M059J (cell line): ENCODE measurements at places on chromosomes 2 and 18. TPM values are rescaled to one million over a fixed set of nuclear protein-coding genes. Genes with fewer than 3 reads are reported as not detected.

- no peak for DNase-seq
Observed at GRCh38 chr2:161241894-161242293, 66.3 kb upstream of the PSMD14 start.

DNA sequence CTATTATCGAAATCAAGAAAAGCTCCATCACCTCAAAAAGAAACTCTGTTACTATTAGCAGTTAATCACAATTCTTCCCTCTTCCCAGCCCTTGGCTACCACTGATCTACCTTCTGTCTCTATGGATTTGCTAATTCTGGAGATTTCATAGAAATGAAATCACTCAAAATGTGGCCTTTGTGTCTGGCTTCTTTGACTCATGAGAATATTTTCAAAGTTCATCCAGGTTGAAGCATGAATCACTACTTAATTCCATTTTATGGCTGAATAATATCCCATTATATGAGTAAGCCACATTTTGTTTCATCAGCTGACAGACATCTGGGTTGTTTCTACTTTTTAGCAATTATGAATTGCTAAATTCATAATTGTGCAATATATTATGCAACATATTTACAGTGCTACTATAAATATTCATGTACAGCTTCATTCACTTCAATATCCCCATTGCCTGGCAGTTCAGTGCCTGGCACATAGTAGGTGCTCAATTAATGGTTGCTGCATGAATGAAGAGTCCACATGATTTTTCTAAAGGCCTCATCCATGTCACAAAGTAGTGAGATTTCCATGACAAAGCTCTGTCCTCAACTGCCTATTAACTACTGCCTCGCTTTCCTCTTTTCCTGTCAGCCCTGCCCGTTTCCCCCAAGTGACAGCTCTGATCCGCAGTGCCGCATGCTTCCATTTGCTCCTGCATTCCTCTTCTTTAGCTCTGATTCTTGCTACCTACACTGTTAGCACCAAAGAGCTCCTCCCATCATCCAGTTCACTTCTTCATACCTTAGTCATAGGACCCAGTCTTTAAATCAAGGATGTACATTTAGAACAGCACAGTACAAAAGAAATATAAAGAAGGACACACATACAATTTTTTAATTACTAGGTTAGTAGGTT lies 32.8 kb downstream of the CCDC93 start:
- DNase-seq, result peak; percentile 89

DNA sequence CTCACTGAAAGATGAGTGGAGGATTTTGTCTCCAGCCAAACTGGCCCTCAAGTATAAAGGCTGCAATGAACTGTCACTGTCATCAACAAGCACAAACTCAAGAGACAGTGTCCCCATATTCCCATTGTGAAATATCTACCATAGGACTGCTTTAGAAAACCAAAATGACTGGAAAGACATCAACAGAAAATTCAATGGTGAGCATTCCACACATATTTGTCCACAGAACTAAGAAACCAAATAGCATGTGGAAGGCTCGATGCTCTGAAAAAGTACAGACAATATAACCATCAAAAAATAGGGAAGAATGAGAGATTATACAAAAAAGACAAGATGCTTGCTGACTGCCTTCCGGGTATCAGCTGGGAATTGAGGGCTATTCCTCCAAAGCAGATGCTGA lies 37.6 kb downstream of the TGFBRAP1 start:
- no peak for DNase-seq

DNA sequence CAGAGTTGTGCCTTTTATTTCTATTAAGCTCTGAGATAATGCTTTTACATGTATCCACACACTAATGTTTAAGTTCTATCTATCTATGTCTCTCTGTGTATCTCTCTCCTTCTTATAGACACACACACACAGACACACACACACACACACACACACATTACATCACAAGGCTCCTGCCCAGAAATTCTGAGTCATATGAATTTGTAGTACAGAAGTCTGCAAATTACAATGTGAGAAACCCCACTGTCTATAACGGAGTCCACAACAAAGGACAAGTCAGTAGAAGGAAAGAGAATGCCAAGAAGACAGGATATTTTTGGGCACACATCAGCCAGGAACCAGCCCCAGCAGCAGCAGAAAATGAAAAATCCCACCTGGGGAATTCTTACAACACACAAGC lies 142.4 kb downstream of the EN1 start:
- DNase-seq, result no peak

- no peak for DNase-seq
Observed at GRCh38 chr2:44579837-44580230, 218.1 kb downstream of the CAMKMT start.

- no peak for DNase-seq
Observed at GRCh38 chr2:239263231-239263630, 137.6 kb downstream of the HDAC4 start.

- DNase-seq, result peak; percentile 46
Observed at GRCh38 chr2:45330637-45331409, 280.2 kb downstream of the SRBD1 start.

- no peak for DNase-seq
Observed at GRCh38 chr18:12990123-12990475, 1.1 kb upstream of the CEP192 start.

GRCh38 chr2:134866498-134867099 lies 28.2 kb downstream of the ACMSD start:
- peak; percentile 25 for DNase-seq

DNA sequence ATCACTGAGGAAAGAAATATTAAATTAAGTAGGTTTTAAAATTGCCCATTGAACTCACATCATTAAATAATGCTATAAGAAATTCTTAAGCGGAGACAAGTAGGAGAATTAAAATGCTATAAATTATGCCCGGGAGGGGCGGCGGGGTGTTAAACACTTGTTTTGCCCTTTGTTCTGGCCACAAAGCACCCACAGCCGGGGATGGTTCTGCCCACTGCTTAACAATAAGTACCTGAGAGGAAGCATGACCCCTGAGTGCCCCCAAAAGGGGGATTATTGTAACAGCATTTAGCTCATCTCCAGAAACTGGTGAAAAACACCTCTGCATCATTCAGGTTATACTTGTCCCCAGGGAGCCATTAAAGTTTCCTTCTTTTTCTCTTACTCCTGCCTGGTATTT lies 332.7 kb upstream of the POU3F3 start:
- no peak for DNase-seq

DNA sequence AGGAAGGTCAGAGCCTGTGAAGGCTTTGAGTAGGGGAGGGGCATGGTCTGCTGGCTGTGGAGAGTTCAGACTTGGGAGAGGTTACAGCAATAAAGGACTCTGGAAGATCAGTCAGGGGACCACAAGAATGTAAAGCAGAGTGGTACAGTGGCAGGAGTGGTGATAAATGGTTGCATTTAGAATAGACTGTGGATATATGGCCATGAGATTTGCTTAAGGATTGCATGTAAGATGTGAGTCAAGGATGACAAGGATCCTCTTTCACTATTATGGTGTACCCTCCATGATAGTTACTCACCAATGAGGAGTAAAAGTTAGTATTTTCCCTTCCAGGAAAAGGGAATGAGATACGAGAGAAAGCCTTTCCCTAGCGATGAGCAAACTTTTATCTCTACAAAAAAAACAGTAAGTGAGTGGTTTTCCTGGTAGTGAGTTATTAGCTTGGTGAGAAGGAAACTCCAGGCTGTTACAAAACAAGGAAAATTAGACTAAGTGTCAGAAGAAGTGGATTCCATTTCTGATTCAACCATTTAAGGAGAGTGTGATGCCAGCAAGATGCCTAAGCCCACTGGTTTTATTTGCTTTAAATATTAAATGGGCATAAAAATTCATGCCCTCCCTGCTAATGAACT lies 818.0 kb upstream of the ACVR2A start:
- DNase-seq, result peak; percentile 36

DNA sequence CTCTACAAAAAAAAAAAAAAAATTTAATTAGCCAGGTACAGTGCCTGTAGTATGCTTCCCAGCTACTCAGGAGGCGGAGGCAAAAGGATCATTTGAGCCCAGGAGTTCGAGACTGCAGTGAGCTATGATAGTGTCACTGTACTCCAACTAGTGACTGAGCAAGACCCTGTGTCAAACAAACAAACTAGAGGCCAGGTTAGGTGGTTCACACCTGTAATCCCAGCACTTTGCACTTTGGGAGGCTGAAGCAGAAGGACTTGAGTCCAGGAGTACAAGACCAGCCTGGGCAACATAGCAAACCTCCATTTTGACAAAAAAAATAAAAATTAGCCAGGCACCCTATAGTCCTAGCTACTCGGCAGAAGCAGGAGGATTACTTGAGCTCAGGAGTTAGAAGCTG lies 13.4 kb downstream of the HDLBP start:
- DNase-seq, result no peak

- DNase-seq, result peak; percentile 6
Observed at GRCh38 chr2:183543731-183544130, 419.5 kb downstream of the NUP35 start.

DNA sequence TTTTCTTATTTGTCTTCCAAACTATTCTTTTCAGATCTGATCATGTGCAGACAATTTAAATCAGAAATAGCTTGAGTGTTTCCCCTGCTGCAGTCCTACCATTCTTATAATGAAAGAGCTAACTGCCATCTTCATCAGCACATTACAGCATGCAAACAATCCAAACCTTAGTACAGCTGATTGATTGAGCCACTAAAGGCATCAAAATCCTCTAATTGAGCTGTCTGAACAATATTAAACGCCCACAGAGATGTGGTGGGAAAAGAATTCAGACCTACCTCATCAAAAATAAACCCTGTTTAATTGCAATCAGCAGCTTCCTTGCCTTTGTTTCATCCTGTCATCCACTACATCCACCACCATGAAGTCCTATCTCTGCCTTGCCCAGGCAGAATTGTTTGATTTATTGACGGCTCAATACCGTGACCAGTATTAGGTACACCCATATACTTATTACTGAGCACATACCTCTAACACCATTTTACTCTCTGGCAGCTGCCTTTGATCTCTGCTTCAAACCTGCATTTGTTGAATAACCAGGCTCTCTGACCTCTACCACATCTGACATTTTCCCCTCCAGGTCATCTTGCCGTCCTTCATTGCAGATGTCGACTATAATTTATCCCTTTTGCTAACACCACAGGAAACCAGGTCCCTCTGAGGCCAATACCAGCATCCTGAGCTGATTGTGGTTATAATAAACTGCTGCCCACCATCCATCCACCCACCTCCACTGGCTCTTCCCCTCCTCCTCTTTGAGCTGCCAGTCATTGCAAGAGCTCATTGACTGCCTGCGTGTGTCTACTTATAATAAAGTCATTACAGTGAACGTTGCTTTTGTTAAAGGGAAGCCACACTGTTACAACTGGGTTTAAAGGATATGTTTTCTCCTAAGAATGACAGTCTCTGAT lies 78.5 kb downstream of the RBM43 start:
- DNase-seq, result no peak

DNA sequence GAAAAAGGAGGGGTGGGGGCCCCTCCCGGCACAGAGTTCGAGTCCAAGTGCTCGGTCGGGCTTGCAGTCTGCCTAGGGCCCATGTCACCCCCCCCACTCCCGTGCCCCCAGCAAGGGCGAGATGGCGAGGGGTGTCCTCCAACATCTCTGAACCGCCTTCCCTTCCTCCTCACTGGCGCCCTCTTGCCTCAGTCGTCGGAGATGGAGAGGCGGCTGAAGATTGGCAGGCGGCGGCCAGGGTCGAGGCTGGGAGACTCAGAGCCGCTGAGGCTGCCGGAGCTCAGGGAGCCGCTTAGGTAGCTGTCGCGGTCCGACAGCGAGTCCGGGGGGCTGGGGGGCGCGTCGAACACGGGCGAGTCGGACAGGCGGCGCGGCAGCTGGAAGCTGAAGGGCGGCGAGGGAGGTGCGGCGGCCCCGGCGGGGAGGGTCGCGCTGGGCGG lies 2.3 kb downstream of the ZFP36L2 start:
- no peak for DNase-seq

The MEP1B gene
- not detected in 2 replicates for total RNA-seq

The RESP18 gene
- total RNA-seq, result not detected in 2 replicates

- DNase-seq, result peak; percentile 61
Observed at GRCh38 chr2:234673961-234674759, 177.3 kb upstream of the ARL4C start.

DNA sequence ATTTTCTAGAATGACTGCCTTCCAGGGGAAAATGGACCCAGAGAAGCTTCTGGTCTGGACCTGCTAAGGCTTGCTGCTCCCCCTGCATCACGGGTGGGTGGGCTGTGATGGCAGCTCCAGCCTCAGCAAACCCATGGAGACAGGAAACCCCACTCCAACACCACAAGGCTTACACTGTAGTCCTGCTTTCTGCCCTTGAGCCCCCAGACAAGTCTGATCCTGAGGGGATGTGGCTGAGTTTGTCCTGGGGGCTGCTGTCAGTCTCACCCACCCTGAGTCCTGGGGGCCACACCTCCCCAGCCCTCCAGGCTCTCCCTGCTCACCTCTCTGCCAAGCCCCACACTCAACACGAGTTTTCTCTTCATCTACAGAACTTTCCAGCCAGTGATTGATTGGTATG lies 279.4 kb downstream of the EIPR1 start:
- DNase-seq, result no peak
